ENCODE measurements at places on chromosomes 5 and 9.

DNA sequence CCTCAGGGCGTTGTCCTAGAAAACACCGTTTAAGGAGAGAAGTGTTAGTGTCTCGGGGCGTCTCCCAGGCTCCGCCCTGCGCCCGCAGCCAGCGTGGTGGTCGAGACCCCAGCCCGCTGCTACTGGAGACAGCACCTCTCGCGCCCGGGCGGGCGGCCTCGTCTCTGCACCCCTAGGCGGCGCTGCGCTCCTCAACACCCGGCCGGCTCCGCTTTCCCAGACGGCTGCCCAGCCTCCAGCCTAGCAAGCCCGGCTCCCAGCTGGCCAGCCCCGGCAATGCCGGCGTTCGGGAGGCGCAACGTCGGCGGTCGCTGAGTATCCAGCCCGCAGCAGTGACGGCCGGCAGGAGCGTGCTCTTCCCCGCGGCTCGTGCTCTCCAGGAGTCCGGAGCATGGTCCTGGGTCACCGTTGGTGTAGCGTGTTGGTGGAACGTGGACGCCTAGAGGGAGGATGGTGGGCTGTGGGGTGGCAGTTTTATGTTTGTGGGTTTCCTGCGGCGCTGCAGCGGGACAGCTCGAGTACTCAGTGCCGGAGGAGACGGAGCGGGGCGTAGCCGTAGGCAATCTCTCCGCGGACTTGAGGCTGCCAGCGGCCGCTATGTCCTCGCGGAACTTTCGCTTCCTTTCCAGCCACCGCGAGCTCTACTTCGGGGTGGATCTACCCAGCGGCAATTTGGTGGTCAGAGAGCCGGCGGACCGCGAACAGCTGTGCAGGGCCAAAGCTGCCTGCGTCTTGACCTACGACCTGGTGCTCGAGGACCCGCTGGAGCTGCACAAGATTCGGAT is 536 bp downstream of the PCDHAC1 start:
- DNase-seq: no peak

- no peak for DNase-seq
These were observed 42.3 kb downstream of the FGF1 start for GRCh38 chr5:142643634-142644033.

DNA sequence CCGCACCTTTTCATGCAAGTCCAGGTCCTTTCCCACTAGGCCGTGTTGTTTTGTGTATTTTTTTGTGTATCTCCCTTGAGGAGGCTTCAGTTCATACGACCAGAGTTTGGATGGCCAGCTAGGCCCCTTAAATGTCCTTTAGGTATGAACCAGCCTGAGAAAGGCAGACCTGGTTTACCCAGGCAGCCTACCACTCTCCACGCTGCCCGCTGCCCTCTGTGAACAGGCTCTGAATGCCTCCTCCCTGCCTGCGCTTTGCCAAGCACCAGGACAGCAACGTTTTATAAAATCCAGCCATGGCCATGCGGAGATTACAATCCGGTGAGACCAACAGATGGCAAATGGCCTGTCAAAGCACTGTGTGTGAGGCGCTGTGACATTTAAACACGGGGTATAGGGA is 626 bp upstream of the CLTB start:
- no peak for DNase-seq

GRCh38 chr9:9498846-9499245 is 1114.0 kb downstream of the PTPRD start:
- no peak for DNase-seq

DNA sequence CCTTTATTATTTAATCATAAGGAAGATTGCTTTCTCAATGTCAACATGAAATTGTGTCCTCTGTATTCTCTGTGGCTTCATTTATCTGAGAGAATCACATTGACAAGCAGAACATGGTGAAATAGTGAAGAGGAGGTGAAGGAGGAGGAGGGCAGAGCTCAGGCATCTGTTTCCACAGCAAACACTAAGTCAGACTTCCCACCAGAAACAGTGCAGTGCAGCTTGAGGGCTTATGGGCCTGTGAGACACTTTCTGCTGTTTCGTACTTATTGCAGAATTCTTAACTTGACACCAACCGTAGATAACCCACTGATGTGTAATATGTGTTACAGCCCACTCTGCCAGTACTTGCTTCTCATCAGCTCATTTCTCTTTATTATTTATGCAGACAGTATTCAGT is 386.3 kb downstream of the DIRAS2 start:
- DNase-seq: no peak

- no peak for DNase-seq
These were observed 9.4 kb downstream of the BARHL1 start for GRCh38 chr9:132591751-132592314.

DNA sequence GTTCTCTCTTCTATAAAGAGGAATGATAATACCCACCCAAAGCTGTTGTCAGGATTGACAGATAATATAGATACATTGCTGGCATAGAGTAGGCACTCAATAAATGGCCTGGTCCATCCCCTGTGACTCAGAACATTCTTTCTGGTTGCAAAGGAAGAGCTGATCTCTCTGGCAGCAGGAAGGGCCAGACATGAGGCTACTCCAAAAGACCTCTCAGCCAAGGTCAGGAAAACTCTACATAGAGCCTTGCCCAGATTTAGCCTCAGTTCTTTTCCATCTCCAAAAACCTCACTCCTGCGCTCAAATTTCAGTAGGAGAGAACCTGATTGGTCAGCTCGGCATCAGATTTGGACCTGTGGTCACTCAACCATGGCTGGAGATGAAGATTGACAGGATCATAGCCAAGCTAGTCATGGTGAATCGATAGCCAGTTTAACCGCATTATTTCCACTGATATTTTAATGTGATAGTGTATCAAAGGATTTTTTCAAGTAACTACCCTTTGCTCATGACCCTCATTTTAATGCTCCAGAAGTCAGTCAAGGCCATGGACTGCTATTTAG is 319.6 kb downstream of the DRD1 start:
- DNase-seq: no peak

GRCh38 chr5:1180841-1181271 is 20.5 kb upstream of the SLC6A19 start:
- DNase-seq: no peak

- no peak for DNase-seq
These were observed 81.3 kb upstream of the PRR16 start for GRCh38 chr5:120382833-120383232.

DNA sequence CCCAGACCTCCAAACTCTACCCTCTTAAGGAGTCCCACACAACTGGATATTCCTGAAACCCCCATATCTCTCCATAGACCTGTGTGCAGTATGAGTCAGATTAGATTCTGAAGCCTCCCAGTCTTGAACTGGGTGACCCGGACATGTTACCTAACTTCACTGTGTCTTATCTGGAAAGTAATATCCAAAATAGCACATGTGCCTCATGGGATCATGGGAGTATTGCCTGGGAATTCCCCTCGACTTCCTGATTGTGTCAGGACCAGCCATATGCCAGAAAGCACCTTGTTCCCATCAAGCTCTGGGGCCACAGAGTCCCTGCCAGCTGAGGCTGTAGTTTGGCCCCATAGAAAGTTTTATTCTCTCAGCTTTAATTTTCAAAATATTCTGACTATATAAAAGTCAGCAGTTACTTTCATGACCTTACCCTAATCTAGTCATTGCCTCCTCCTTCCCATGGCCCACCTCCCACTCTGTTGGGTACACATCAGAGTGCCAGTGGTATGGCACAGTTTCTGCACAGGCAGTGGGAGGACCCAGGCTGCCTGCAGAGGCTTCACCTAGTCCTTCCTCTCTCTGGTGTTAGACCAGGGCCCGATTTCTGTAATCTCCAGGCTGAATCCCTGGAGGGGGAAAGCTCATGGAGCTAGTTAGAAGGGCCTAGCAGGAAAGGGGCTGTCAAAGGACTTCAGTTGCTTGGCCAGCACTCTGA is 19.5 kb upstream of the B4GALT1 start:
- DNase-seq: no peak

DNA sequence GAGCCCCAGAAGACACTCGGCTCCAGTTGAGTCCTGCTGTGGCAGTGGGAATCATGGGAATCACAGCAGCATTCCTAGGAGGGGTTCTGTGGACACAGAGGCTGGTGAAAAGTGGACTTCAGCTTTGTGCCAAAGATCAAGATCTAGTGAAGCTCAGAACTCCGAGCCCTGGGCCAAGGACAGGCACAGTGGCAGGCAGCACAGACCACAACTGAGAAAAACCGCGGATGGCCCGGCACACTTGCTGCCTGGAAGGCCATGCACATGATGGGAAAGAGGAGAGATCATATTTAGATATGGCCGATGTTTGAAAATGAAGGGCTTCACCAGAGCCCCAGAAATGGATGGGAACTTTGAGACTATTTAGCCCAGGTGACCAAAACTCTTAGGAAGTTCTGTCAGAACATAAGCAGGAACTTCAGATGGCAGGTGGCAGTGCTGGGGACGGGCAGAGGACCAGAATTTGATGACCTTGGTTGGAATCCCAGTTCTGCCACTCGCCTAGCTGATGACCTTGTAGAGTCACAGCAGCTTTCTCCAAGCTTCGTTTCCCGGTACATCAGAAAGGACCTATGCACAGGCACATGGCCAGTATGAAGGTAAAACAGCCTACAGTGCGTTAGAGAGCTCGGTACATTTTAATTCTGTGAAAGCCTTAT is 18.0 kb downstream of the BARHL1 start:
- DNase-seq: no peak

DNA sequence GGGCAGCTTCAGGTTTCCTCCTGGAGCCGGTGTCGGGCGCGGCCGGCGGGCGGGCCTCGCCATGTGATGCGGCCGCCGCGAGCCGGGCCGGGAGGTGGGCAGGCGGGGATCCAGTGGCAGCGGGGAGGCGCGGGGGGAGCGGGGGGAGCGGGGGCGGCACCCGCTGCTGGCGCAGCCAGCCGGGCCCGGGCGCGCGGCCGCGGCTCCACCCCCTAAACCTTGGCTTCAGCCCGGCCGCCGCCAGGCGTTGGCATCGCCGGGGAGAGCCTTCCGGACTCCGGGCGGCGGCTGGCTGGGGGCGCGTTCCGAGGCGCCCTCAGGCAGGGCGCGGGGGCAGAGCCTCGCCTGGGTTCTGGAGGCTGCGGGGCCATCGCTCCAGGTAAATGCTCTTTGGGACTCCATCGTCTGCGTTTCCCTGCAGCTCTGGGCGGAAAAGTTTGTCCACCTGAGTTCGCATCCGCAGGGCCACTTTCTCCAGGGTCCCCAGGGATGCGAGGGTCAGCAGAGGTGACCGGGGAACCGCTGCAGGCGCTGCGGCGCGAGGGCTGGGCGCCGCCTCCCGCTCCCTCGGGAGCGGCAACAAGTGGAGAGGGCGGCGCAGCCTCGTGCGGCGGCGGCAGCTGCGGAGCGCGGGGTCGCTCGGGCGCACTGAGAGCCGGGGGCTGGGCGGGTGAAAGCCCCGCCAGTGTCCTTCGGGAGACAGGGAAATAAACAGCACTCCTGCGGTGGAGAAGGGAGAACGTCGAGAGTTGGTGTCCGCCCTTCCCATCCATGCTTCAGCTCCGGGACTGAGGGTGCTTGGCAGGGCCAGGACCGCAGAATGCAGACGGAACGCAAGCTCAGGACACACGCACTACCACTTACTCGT is at the start of gene ARHGEF28:
TSS of gene ARHGEF28 (plus strand) at position 253 of the 868 bp plus-strand sequence. CDS start 58,656 bp downstream, outside the sequence.
- peak; percentile 23 for DNase-seq

- no peak for DNase-seq
These were observed 265.0 kb downstream of the MARCHF11 start for GRCh38 chr5:15914638-15915037.

DNA sequence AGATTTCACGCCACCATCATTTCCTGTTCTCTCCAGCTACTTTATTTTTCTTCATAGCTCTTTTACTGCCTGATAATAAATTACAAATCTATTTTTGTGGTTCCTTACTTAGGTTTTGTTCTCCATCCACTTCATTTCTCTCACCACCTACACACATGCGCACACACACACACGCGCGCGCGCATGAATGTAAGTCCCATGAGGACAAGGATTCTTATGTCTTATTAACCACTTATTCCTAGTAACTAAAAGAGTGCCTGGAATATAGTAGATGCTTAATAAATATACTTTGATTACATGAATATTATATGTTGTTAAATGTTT is 116.5 kb downstream of the TRPM6 start:
- DNase-seq: no peak

DNA sequence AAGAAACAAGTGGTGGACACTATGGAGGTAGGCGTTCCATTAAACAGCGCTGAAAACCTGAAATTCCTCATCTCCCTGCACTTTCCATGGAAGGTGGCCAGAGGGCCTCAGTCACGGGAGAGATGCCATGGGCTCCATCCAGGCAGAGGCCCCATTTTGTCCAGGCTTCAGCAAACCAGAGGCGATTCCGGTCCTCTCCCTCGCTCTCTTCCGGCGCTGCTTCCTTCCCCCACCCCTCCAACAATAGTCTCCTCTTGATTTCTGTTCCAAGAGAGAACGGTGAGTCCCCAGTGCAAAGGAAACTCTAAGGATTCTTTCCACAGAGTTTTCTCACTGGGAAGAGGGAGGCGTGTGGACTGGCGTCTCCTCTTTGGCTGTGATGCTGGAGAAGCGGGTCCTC is 7.5 kb downstream of the ZNF366 start:
- no peak for DNase-seq

GRCh38 chr5:177433658-177434217 is 7.3 kb downstream of the GRK6 start:
- no peak for DNase-seq

DNA sequence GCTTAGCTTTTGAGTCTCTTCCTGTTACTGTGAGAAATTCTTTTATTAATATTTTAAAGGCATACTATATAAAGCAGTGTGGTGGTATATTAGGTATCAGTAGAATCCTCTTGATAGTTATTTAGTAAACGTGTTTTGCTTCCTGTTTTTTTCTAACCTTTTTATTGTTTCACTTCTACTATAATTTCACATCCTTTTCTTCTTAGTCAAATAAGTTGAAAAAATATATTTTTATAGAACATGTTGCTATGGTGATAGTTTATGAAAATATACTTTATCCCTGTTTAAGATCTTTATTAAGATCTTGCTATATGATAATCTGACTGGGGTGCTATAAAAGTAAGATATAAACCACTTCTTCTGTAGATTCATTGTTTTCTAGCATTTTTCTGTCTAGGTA is 2.1 kb downstream of the POLK start:
- DNase-seq: no peak

DNA sequence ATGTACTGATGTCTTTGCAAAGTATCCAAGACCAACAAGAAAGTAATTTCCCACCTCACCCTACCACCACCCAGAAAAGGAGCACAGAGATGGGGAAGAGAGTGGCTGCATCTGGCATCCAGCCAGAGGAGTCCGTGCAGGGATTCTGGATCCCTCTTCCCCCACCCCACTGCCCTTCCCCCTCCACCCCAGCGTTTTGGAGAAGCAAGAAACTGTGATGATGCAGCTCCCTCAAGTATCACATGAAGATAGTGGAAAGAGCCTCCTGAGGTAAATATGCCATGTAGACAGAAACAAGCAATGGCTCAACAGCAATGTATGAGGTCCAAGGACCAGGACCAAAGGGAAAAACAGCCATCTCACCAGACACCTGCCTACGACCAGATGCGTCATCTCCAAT is 153.8 kb downstream of the DEPDC1B start:
- no peak for DNase-seq

- DNase-seq: no peak
These were observed 94.5 kb downstream of the LMNB1 start for GRCh38 chr5:126871441-126871840.

DNA sequence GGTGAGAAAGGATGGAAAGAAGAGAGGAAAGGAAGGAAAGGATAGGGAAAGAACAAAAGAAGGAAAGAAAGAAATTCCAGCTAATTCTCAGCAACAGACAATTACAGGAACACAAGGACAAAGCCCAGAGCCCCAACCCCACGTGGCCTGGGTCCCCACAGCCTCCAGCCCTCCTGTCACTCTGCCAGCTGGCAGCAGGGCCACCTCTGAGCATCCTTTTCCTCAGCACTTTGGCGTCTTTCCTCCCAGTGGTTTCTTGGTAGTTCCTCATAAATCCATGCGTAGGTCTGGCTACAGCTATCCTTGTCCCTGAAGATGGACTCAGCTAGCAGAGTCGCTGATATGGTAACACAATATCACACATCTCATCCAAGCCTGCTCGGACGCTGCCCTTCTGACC is 28.3 kb downstream of the ADAMTS2 start:
- DNase-seq: no peak
